ENCODE measurements at places on chromosomes 16 and 17. TPM values are rescaled to one million over a fixed set of nuclear protein-coding genes. Genes with fewer than 3 reads are reported as not detected.

- no peak for DNase-seq
Observed at GRCh38 chr17:17153709-17154108, 52.4 kb downstream of the PLD6 start.

GAS7 gene
- total RNA-seq: 2.6 TPM

EXOC3L1 gene
- total RNA-seq: not detected

- DNase-seq: no peak
Observed at GRCh38 chr17:44362949-44363612, 572 bp downstream of the FAM171A2 start.

CDYL2 gene
- 15.1 TPM for total RNA-seq

MAPT gene
- total RNA-seq: not detected

DNA sequence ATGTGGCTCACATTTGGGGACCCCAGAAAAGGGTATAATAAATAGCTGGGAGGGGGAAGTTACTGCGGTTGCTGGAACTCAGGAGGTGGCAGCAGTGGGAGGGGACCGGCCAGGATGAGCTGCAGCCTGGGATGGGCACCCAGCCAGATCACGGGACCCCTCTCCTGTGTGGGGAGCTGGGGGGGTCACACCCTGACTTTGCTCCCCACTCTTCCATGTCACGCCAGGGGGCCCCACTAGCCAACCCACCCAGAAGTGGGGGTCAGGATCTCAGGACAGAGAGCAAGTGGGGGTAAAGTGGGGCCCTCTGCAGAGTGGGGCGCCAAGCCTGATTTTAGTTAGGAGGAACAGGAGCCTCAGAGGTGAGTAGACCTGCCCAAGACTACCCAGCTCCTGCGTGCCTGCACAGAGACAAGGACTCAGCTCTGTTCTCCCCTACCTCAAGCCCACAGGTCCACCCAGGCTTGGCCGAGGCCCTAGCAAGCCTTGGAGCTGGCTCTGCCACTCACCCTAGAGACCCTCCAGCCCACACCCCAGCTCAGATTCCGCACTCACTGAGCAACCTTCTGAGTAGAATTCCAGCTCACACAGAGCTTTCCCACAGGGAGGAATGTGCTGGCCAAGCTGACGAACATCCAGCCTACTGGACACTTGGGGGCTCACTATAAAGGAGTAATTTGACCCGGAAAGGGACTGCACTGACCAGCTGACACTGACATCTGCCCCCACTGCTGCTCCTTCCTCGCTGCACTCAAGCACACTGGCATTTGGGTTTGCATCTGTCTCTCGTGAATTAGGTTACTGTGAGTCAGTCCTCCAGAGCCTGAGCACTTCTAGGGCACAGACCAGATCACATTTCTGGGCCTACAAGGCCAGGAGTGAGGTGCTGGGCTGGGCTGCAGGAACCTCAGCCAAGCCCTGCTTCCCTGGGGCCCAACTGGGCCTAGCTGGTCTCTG, 310.1 kb downstream of the C16orf95 start:
- no peak for DNase-seq

DNA sequence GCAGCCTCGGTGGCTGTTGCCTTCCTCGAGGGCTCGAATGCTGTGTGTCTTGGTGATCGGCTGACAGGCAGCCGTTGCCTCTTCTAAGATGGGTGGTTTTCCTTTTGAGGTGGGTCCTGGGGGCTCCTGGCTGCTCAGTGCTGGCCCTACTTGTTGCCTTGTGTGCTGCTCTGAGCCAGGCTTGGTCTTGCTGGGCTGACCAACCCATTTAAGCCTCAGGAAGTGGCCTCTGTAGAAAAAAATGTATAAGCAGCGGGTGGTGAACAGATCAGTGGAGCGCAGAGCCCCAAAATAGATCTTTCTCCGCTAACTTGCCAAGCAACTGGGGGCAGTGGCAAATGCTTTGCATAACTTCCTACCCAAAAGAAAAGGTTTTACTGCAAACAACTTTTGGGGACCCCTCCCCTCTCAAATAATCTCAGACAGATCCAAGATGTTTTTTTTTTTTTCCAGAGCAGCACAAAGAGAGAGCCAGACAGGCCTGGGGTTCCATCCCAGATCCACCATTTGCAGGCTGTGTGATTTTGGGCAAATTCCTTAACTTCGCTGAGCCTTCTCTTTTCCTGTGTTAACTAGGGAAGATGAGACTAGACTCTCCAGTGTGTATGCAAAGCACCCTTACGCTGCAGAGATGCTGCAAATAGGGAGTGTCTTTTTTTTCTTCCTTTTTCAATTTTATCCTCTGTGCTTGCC, 42.5 kb downstream of the PLCG2 start:
- DNase-seq: no peak

- DNase-seq: no peak
Observed at GRCh38 chr16:70644763-70645597, 1.4 kb upstream of the IL34 start.

GNAO1 gene
- 5.1 TPM for total RNA-seq

TRPV3 gene
- total RNA-seq: not detected

DNA sequence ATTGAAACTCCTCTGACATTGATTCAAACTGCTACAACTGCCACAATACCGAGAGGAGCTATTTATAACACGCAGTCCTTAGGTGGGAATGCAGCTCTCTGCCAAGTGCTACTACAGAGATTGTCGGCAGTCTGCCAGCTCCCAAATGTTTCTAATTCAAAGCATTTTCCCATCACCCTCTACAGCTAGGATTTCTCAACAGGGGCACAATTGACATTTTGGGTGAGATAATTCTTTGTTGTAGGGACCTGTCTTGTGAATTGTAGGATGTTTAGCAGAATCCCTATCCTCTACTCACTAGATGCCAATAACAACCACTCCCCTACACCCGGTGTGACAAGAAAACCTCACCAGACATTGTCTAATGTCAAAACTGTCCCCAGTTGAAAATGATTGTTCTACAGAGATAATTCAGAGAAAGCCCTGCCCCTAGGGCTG, 7.8 kb upstream of the N4BP1 start:
- DNase-seq: no peak

TP53TG3F gene
- total RNA-seq: not detected

DNA sequence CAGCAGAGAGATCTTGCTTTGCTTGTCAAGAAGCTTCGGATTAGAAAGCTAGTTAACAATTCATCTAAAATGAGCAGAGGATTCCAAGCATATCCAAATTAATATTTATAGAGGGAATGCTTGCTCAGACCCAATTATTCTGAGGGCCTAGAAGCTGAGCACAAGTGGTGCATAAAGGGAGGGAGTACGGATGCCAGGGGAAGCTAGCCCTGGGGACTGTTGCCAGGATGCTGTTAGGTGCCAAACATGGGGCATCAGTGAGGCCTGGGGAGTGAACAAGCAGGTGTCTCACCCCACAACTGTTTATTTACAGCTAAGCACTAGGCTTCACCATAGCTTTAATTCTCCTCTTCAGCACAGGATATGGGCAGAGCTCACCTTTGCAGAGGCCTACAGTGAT, 684.1 kb upstream of the C16orf82 start:
- no peak for DNase-seq

DNA sequence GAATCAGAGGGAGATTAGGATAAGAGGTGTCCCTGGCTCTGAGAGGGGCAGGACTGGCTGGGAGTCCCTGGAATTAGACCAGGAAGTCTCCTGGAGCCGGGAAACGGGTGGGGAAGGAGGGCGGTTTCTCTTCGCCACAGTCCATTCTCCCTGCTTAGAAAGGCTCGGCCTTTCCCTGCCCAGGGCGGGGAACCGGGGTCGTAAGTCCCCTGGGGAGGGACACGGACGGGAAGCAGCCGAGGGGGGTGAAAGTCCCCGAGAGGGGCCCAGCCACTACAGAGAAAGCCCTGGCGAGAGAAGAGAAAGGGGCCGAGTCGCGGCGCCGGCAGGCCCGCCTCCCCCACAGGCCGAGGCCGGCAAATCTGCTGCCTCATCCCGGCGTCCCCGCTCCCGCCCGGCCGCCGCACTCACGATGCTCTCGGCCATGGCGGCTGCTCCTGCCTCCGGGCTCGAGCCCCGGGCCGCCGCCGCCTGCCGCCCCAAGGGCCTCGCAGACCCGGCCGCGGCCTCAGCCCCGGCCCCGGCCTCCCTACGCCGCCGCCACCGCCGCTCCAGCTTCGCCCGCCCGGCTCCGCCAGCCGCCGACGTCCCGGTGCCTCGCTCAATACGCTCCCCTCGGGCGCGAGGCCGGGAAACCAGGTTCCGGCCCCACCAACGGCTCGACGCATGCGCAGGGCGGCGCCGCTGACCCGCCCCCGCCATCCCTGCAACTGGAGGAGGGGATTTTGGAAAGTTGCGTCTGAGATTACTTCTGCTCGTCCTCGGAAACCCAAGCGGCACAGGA, at the start of the genes NPLOC4 and TSPAN10:
TSS of gene NPLOC4 (minus strand) at position 608 of the 784 bp plus-strand sequence. CDS start at position 426, 182 bp downstream.
TSS of gene TSPAN10 (plus strand) at position 692 of the 784 bp plus-strand sequence. CDS start 5,217 bp downstream, outside the sequence.
- DNase-seq: peak; percentile 92

DNA sequence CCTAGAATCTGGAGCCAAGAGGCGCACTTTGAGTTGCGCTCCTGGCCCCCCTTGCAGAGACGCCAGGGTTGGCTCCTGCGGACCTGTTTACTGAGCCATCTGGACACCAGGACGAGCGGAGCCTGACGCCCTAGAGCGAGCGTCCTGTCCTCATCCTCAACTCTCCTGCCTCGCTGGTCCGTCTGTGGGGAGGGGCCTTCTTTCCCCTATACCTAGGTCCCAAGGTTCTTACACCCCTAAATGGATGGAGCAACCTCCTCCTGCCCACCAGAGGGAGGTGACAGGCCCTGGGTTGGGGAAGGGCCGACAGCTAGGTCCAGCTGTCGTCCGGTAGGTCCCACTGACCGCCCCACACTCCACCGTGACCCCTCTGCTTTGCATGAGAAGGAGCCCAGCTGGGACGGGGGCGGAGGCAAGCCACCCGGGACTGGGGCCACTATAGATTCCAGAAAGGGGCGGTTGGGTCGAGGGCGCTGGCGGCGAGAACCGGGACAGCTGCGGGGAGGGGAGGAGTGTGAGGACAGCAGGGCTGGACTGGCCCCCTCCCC, 3.1 kb upstream of the LHX1 start:
- DNase-seq: no peak

AGRP gene
- total RNA-seq: not detected

DNA sequence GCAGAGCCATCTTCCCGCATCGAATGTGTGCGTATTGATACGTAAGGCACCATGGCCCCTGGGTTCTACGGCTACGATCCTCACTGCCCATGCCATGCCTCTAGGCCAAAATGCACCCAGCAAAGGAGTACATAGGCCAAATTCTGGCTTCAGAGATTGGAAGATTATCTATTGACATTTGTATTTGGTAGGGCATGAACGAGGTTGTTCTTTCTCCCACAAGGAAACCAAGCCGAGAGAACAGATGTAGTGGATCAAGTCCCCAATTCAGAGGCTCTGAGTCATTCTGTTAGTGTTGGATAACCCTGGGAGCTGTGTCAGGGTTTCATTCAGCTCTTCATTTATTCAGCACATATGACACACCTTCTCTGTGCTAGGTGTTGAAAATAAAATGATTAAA, 36.5 kb downstream of the HOXB1 start:
- DNase-seq: no peak

DNA sequence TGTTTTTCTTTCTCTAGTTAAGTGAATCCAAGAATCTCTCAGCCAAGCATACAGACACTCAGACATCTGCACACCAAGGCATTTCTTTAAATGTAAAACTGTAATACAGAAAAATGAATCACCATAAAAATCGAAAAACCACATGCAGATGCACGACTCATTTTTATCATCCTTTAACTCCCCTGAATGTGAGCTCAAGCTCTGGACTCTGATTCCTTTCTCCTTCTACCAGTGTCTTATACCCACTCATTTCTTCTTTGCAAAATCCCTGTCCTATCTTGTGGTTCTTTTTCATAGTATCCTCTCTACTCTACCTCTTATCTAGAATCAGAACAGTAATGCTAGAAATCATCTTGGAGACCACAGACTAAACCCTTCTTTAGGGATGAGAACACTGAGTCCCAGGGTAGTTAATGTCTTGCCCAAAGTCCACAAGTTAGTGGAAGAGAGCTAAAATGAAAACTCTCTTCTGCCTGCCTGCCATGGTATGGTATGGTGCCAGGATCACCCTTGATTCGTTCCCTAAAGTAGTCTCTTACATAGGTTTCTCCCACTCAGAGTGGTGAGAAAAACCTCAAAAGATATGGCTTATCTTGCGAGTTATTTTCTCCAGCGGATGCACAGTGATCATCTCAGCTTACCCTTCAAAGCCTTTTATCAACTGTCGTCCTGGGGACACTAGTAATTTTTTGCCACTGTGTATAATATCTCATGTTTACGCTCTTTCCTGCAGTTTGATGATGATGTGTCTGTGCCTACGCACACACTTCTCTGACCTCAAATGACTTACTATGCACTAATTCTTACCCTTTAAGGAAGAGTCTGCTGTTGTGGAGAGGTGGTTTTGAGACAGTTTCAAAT, 30.2 kb downstream of the BRD7 start:
- DNase-seq: no peak

GRB7 gene
- total RNA-seq: not detected

GRCh38 chr16:53159781-53160436, 105.1 kb downstream of the CHD9 start:
- peak; percentile 32 for DNase-seq

GRCh38 chr16:23330583-23331249, 28.6 kb downstream of the SCNN1B start:
- no peak for DNase-seq

GRCh38 chr17:5598457-5598856, 14.1 kb upstream of the NLRP1 start:
- no peak for DNase-seq

DPEP3 gene
- not detected for total RNA-seq

DNA sequence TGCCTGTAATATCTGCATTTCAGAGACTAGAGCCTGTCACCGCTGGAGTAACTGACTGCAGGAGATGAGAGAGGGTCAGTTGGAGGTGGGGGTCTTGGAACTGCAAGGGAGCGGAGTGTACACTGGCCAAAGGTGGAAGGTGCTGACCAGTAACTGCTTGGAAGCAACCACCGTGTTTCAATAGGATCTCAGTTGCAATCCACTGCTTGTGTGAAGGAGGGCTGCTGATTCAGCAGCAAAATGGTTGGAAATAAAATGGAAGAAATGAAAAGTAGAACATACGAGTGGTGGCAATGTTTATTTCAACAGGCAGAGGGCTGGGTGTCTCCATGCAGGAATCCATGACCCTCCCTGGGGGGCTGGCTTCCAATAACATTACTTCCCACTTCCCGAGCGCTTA, 2.1 kb upstream of the JPH3 start:
- no peak for DNase-seq

DNA sequence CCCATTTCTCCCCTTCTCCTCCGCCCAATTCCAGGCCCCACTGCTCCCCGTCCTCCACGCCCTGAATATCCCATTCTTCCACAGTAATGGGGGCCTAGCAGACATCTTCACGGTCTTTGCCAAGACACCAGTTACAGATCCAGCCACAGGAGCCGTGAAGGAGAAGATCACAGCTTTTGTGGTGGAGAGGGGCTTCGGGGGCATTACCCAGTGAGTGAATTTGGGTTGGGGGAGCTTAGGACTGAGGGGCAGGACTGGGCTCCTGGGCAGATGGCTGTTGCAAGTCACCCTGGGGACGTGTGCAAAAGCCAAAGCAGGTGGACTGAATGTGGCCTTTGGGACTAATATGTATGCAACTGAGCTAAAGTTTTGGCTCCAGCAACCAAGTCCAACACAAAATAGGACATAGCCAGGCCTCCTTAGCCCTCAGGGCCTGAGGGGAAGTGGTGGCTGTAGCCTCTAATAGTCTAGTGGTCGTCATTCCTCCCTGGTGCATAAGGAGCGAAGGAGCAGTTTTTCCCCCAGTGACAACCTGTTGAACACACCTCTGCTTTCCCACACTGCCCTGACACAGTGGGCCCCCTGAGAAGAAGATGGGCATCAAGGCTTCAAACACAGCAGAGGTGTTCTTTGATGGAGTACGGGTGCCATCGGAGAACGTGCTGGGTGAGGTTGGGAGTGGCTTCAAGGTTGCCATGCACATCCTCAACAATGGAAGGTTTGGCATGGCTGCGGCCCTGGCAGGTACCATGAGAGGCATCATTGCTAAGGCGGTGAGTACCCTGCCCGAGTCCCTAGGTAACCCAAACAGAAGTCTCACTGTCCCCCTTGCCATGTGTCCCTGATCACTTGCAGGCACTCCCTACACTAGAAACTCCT, 2.6 kb downstream of the ACADVL start:
- no peak for DNase-seq
